ENCODE measurements at places on chromosomes 2 and 18.

- no peak for DNase-seq
These were observed 229.2 kb downstream of the GLI2 start for GRCh38 chr2:120964819-120965218.

- no peak for DNase-seq
These were observed 129.7 kb upstream of the CAPN13 start for GRCh38 chr2:30936977-30937376.

DNA sequence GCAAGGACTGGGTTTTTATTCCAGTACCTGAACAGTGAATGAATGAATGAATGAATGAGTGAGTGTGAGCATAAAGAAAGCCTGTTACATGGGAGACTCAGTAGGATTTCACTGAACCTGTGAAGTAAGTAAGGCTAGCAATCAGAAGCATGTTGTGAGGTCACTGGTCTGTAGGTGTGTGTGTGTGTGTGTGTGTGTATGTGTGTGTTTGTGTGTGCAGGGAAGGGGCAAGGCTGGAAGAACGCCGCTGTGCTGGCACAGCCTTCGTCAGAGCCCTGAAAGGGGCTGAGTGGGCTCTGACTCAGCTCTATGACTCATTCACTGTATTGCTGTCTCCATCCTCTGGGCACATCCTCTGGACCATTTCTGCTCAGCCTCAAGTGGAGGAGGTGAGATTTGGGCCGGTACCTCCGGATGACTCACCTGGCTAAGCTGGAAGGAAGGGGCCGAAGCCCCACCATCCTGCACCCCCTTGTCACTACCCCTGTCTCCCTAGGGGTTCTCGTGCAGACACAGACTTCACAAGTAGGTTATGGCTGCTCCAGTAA is 51.4 kb upstream of the MRPL33 start:
- DNase-seq: no peak

DNA sequence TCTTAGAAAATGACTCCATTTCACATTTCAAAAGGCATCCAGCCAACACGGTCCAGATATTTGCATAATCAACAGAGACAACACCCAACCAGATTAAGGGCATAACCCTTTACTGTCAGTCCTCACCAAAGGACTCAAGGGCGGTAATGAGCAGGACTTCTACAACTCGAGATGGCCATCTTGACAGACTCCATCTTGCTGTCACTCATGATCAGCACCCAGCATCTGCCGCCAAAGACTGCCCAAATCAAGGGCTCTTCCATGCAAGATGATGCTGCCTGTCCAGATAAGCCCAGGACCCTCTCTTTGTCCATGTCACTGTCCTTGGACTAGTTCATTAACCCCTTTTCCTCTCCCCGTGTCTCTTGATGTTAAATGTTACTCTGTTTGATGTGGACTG is 77.9 kb downstream of the UXS1 start:
- no peak for DNase-seq

DNA sequence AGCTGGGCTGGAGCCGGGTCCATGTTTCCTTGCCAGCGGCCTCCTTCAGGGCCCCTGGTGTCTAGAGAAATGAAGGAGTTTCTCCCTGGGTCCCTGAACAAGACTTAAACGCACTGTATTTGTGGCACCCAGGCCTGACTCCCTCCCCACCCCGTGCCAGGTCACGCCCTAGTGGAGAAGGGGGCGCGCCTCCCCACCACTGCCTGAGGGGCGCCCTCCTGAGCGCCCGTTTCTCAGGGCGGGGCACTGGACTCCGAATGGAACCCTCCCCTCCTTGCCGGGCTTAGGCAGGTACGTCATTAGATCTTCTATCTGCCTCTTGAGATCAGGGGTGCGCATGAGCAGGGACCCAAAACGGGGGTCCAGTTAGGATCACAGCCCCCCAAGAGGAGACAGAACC is 16.3 kb downstream of the ODC1 start:
- DNase-seq: peak; percentile 86

GRCh38 chr2:113133704-113134598 is 6.6 kb downstream of the IL1RN start:
- peak; percentile 78 for DNase-seq

GRCh38 chr2:69960821-69961220 is 610 bp downstream of the ASPRV1 start:
- DNase-seq: no peak

- no peak for DNase-seq
These were observed 103.7 kb downstream of the HS6ST1 start for GRCh38 chr2:128214866-128215460.

DNA sequence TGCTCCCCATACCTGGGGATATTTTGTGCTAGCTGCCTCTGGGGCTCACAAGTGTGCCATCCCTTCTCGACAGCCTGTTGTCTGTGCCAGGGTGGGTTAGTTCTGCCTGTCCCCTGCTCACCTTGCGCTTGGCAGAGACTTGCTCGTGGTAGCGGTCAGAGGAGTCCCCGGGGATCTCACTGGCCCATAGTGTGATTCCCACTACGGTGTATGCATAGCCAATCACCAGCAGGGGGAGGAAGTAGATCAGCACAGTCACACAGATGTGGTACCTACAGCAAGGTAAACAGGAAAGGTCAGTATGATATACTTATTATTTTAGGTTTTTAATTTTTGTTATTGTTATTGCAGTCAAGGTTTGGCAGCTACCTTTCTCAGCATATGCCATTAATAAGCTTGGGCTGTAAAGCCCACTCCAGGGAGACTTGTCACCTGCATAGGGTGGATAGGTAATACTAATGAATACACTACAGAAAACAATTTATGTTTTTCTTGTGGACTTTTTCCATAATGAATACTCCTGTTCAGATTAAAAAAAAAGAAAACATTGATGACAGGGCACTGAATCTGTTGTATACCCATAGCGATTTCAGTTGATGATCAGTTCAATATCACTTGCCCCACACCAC is 95.2 kb downstream of the POLE4 start:
- peak; percentile 22 for DNase-seq

GRCh38 chr18:53790786-53791185 is 433.7 kb downstream of the MBD2 start:
- no peak for DNase-seq

- no peak for DNase-seq
These were observed 1623.9 kb upstream of the ACVR2A start for GRCh38 chr2:146220957-146221356.

DNA sequence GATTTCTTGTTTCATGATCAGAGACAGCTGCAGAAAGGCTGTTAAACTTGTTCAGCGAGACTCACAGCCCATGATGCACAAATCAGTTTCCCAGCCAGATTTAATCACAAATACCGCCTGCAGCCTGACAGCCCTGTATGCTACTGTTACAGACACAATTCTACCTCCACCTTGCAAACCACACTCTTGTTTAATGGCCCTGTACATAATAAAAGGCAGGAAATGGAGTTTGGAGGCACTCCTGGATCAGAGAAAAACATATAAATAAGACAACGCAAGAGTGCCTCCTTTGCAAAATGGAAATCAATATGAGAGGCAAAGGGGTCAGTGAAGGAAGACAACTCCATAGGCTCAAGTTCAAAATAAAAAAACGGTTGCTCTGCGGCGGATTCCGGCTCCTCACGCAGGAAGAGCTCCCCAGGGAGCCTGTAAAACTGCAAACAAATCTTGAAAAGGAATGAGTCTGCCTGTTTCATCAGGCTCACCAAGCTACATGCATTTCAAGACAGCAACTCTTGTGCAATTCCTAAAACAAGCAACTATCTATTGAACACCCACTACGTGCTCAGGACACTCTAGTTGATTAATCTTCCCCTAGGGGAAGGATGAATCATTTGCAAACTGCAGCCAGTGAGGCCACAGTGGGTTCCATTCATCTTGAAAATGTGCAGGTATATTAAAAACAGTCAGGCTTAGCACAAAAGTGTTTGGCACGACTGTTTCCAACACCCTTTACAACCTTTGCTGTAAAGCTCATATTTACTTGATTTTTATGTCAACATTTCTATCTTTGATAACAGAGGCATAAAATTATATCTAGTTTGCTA is 37.5 kb downstream of the TBC1D8 start:
- no peak for DNase-seq

- no peak for DNase-seq
These were observed 3.9 kb downstream of the HOXD8 start for GRCh38 chr2:176133389-176133788.

DNA sequence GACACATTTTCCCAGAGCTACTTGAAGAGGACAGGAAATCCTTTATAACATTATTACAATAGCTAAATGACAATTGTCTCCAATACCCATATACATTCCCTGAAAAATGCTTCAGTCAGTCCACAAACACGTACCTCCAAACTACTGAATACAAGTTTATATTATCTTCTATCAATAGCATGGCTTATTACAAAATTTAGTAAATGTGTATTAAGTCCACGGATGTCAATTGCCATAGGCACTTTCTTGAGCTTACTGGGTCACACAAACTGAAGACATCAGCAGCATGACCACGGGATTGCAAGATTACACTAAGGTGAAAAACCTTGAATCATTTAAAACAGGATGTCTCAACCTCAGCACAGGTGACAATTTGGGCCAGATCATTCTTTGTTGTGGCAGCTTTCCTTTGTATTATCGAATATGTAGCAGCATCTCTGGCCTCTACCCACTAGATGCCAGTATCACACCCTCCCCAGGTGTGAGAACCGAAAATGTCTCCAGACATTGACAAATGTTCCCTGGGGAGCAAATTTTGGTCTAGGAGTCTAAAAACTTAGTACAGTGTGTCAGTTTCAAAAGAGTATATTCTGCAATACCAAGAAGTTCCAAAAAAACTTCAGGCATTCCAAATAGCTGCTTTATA is 1.4 kb downstream of the MBD2 start:
- DNase-seq: peak; percentile 28

- peak; percentile 62 for DNase-seq
These were observed 245.0 kb downstream of the PTGR3 start for GRCh38 chr18:74963820-74964446.

- DNase-seq: no peak
These were observed 50.5 kb upstream of the FZD7 start for GRCh38 chr2:201983174-201983573.

DNA sequence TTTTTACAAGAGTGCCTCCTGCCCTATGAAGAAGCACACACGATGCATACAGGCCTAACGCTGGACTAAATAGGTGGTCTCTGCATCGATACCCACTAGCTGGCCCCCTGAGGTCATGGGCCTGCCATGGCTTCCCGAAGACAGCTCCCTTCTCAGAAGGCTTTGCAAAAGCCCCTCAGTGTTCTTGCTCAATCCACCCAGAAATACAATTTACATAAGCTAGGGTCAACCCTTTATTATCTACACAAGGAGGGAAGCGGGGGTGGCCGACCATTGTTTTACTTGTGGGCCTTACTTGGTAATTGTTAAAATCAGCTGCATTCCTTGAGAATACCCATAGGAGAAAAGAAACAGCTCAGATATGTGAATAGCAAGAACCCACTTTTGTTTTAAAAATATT is 28.5 kb downstream of the UXS1 start:
- DNase-seq: no peak

- DNase-seq: no peak
These were observed 1.1 kb downstream of the BIN1 start for GRCh38 chr2:127105656-127106456.

- peak; percentile 92 for DNase-seq
These were observed 3.4 kb upstream of the SPATS2L start for GRCh38 chr2:200302940-200303727.

DNA sequence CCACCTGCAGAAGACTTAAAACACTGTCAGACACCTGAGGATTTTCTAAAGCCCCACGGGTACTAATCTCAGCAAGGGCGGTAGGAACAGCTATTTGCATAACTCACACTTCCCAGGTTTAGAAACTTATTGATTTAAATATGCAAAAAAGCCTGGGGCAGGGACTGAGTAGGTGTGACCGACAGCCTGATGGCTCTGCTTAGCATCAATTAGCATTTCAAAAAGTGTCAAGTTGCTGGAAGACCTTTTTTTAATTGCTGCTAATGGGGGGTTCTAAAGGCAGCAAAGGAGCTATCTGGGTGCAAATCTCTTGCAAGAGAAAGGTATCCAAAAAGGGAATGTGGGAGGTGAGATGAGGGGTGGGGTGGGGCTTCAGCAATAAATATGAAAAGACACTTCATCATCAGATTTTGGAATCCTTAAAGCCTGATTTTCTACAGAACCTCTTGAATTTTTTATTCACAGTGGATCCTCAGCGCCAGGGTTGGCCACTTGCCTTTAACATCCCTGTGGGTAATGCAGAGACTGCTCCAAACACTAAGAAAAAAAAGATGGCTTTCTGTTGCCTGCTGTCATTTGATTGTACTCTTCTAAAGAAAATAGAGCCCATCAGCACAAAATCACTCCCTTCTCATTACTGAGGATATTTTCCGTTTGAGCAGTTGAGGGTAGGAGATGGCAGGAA is 121.1 kb upstream of the RMP24 start:
- DNase-seq: no peak

GRCh38 chr2:49271060-49271606 is 116.8 kb upstream of the FSHR start:
- no peak for DNase-seq

DNA sequence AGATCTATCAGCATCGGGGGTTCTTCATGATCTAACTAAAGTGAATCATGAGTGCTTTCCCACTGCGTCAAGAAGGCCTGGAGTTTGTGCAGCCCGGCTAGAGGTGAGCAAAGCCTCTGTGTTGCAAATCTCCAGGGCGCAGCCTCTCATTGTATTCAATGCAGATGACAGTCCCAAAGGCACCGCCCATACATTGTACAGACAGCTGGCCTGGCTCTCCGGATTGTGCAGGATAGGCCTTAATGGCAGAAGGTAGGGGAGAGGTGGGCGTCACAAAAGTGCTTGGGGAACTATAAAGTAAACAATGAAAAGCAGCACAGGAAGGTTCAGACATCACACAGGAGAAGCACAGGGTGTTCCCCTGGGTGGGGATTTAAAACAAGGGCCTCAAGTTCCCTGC is 907 bp upstream of the GYPC start:
- DNase-seq: no peak

Measured in large intestine (tissue), 12 donors.